ENCODE measurements at places on chromosomes 7 and 10.

- no peak for DNase-seq
Measured at GRCh38 chr10:65423043-65423442, 1502.8 kb upstream of the LRRTM3 start.

- DNase-seq: no peak
Measured at GRCh38 chr10:118990326-118990725, 39.2 kb upstream of the NANOS1 start.

- no peak for DNase-seq
Measured at GRCh38 chr7:45390731-45391130, 183.4 kb upstream of the ADCY1 start.

DNA sequence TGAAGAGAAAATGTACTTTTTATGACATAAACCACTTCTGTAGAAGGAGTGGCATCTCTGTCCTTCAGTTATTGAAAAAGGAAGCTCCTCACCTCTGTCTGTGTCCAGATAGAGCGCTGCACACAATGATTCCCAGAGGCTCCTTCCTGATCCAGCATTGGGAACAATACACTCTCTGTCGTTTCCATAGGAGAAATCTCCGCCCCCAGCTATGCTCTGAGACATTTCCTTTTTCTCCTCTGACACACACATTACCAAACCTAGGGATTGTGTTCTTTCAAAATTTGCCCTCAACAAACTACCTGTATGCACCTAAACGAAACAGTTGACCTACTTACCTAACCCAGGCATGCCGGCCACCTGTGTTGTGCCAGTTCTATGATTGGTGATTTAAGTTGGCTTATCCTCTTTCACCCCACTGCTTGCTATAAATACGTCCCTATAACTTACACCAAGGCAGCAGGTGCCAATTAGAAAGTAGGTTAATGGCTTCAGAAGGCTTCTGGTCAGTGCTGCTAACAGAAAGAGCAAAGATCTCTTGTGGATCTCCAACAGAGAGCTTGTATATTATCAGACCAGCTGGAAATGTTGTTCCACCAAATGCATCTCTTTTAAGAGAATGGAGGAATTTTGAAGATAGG, 140.1 kb upstream of the JCAD start:
- no peak for DNase-seq

DNA sequence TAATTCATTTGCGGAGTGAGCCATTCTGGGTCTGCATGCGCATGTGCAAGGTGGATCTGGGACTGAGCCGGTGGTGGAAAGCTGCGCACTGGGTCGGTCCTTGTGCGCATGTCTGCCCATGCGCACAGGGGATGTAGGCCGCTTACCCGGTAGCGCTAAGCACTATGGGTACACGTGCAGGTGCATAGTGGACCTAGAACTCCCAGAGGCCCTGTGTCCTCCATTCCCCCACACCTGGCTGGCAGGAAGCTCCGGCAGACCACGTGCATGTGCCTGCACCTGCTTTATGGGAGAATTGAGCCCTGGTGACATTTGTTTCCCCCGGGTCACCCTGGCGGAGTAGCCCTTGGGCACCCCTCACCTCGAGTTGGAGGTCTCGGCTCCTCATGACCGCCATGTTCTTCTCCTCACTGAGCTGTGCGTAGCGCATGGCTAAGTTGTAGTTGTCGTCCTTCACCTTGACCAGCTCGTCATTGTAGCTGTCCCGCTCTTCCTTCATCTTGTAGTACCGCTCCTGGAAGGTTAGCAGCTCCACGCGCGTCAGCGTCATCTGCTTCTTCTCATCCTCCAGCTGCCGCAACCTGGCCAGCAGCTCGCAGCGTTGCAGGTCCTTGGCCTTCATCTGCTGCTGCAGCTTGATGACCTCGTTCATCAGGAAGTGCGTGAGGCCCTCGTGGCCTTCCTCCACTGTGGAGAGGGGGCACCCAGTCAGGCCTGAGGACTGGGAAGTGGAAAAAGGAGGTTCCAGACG, 99.6 kb downstream of the CARD11 start:
- DNase-seq: no peak

DNA sequence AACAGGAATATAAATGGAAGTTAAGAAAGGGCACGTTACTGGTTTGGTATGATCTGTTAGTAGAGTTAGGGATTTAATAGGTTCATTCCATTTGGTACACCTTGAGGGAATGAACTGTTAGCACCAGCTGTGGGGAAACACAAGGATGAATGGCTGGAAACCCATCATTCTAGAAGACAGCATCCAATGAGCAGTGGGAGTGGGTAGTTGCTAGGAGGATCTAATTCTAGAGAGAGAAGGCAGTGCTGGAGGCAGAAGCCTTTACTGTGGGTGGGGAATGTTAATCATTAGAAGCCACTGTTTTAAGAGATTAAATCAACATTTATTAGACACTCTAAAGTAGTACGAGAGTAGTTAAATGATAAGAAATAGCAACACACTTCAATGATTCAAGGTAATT, 15.5 kb upstream of the GPR15LG start:
- no peak for DNase-seq

GRCh38 chr7:92609921-92610518, 19.8 kb upstream of the FAM133B start:
- no peak for DNase-seq

GRCh38 chr7:146701166-146701565, 584.6 kb downstream of the CNTNAP2 start:
- DNase-seq: no peak

DNA sequence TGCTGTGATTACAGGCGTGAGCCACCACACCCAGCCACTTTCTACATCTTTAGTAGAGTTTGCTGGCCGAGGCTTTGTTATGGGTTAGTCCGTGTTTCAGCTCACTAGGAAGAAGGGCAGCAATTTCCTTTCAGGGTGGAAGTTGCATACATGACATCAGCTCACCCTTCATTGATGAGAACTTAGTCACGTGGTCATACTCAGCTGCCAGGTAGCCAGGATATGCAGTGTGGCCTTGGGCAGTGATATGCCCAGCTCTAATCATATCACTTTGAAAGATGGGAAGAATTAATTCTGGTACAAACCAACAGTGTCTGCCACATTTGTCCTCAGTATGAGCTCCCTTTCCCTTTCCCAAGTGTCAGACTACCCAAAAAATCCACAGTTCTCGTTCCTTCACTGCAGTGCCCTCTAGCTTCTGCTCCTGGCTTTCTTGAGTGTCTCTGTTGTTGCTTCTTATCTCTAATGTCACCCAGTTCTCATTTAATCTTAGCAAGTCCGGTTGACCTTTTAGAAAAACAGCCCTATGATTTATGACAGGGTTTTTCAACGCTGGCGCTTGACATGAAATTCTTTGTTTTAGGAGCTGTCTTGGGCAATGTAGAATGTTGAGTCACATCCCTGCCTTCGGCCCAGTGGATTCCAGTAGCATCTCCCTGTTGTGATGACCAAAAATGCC, 108.7 kb upstream of the ITGB1 start:
- no peak for DNase-seq

DNA sequence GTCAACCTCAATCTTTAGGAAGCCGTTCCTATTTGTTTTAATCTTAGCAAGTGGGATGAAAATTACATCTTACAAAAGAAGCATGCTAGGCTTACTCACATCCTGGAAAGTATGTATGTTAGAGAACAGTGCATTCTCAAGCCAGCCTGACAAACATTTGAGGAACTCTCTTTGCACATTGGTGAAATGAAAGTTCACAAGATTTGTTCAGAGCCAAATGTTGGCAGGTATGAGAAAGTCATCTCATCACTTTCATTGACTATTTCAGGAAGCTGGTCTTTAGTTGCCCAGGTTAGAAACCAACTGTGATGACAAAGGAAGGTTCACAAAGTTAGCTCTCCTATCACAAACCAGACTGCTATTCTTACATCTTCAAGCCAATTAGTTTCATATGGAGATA, 57.1 kb downstream of the ABCB1 start:
- no peak for DNase-seq
